ENCODE measurements at places on chromosomes 12 and 14. TPM values are rescaled to one million over a fixed set of nuclear protein-coding genes. Genes with fewer than 3 reads are reported as not detected.

SPTSSA gene
- 10.9 TPM for total RNA-seq

JPH4 gene
- total RNA-seq = not detected

SBNO1 gene
- total RNA-seq = 21.7 TPM

GCN1 gene
- 80.6 TPM for total RNA-seq

C12orf50 gene
- total RNA-seq = not detected

KRT78 gene
- not detected for total RNA-seq

RNASE7 gene
- total RNA-seq = not detected

GLIPR1L2 gene
- 0.65 TPM for total RNA-seq

CD69 gene
- total RNA-seq = 0.25 TPM
